ENCODE measurements at places on chromosomes 11 and 22.

DNA sequence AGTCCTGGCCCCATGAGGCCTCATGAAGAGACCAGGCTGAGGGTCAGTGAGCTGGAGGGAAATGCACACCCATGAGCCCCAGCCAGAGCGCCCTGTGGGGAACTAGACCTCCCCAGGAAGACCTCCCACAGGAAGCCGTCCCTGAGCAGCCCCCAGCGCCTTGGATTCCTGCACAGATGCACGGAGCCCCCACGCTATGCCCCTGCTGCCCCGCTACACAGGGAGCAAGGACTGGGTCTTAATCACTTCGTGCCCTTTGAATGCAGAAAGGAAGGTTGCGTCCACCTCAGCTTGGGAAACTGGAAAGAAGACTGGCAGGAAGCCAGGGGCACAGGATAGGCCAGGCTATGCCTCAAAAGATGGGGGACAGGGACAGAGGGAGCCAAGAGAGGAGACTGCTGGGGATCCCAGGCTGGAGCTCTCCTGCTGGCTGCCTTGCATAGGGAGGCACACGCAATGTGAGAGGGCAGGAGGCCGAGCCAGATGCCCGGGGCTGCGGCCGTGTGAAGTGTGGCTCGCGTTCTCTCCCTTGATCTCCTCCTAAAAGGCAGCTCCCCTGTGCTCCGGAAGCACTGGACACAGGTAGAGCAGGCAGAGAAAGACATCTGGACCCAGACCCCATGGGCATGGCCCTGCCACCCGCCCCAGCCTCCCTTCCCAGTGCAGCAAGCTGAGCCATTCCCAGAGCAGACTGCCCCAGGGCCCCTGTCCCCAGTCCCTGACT lies 32.8 kb downstream of the MACROD1 start:
- no peak for DNase-seq

GRCh38 chr22:42317008-42317407 lies 46.6 kb upstream of the TCF20 start:
- peak; percentile 69 for DNase-seq

DNA sequence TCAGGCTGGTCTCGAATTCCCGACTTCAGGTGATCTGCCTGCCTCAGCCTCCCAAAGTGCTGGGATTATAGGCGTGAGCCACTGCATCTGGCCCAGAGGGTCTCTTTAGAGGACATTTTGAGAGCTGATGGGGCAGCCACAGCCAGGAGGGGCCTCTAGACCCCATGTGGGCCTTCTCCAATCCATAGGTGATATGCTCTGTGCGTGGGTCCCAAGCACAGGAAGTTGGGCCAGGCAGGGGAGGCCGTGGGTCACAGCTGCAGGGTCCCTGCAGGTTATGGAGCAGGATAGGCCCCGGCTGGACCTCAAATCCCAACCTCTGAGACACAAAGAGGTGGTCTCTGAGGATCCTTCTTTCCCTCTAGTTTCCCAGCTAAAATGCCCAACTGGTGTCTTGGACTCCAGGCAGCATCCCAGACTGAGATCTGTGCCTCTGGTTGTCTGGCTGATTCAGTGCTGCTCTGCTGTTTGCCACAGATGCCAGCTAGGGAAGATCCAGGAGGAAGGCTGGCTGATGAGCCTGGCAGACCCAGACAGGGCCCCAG lies 1.5 kb downstream of the LRRC75B start:
- no peak for DNase-seq

DNA sequence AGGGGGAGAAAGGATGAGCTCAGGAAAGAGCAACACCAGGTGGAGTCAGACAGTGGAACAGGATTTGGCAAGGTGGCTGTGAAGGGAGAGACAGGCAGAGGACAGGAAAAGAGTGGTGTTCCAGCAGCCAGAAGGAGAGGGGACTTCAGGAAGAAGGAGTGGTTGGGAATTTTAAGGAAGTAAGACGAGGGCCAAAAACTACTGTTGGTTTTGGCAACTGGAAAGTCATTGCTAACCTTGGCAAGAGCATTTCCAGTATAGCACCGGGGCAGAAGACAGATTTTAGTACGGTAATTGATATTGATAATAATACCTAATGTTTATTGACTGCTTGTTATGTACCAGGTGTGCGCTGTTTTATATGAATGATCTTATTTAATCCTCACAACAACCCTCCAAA lies 15.4 kb upstream of the DDX6 start:
- DNase-seq = no peak

- DNase-seq = peak; percentile 53
Measured at GRCh38 chr11:96464700-96465307, 75.0 kb downstream of the JRKL start.

GRCh38 chr11:111472228-111472627 lies 40.0 kb downstream of the BTG4 start:
- no peak for DNase-seq

DNA sequence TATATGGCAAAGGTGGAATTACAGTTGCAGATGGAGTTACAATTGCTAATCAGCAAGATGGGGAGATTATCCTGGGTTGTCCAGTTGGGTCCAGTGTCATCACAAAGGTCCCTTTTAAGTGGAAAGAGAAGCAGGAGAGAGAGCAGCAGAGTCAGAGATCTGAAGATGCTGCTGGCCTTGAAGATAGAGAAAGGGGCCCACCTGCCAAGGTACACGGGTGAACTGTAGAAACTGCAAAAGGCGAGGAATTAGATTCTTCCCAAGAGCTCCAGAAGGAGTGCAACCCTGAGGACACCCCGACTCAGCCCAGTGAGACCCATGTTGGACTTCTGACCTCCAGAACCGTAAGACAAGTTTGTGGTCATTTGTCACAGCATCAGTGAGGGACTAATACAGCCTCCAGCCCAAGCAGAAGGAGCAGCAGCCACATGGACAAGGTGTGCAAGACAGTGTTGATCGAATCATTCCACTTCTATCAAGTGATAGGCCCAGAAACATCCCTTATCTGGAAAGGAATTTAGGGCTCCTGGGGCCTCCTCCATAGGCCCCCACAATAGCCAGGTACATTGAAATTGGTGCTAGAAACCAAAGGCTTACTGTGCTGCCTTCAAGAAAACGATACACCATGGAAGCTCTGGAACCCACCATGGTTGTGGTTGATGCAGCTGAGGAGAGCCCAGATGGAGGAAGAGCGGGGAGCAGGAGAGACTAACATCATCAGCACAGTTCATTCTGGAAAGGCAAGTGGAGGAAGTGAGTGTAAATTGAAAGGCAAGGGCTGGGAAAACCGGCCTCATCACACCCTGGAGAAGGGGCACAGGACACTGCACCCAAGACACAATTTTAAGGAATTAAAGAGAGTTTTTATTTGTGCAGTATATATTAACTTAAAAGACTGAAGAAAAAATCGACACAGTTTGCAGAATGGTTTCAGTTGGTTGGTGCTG lies 23.3 kb downstream of the SNAP29 start:
- no peak for DNase-seq

GRCh38 chr11:104043678-104044239 lies 7.3 kb downstream of the DDI1 start:
- no peak for DNase-seq

- no peak for DNase-seq
Measured at GRCh38 chr11:92211576-92212167, 12.9 kb upstream of the FAT3 start.

Data from CD4-positive, alpha-beta T cell treated with Interleukin-12 subunit alpha and Interleukin-12 subunit beta, for 1 hour (primary cell).